ENCODE measurements at places on chromosomes 3 and 15. TPM values are rescaled to one million over a fixed set of nuclear protein-coding genes. Genes with fewer than 3 reads are reported as not detected.

GRCh38 chr15:38842226-38842625 lies 277.6 kb upstream of the RASGRP1 start:
- DNase-seq, result no peak

The SHISA5 gene
- total RNA-seq, result 90.1 TPM

GRCh38 chr15:73584699-73585420 lies 48.3 kb downstream of the NPTN start:
- DNase-seq, result no peak

GRCh38 chr3:147613725-147614124 lies 204.6 kb downstream of the ZIC1 start:
- no peak for DNase-seq

GRCh38 chr3:169940470-169941181 lies 26.0 kb upstream of the SEC62 start:
- no peak for DNase-seq

Data from activated T-helper 1 cell treated with anti-CD3 and anti-CD28 coated beads, Interleukin-12 subunit alpha, Interleukin-12 subunit beta, Interleukin-2, Interleukin-4 antibody, amounts not matched to agents 30 ng/mL and 10 ng/mL and 1 ng/mL, durations not matched to agents 14 hours and 24 hours and 36 hours (primary cell).